Epithelial cell of proximal tubule (primary cell): ENCODE measurements at places on chromosomes 16 and 17. TPM values are rescaled to one million over a fixed set of nuclear protein-coding genes. Genes with fewer than 3 reads are reported as not detected.
A peak's percentile ranks its signal among the peaks of the same experiment; 100 is the strongest.

The ACSM3 gene
- total RNA-seq = 3.5 and 5.9 TPM in 2 replicates

The KLHL10 gene
- total RNA-seq = not detected in 2 replicates

The CA5A gene
- total RNA-seq = not detected in 2 replicates

The RNF222 gene
- total RNA-seq = 0.12 and 0.80 TPM in 2 replicates

The ARHGAP23 gene
- total RNA-seq = 28.4 and 42.3 TPM in 2 replicates

- no peak for DNase-seq
Measured at GRCh38 chr16:67326472-67327309, at the start of the genes KCTD19 and LRRC36. KCTD19 (minus strand) TSS chr16:67326741; CDS start chr16:67326707, 34 bp downstream. LRRC36 (plus strand) TSS chr16:67326815; CDS start chr16:67326863, 48 bp downstream.

GRCh38 chr17:60933739-60934138, 256.1 kb downstream of the BCAS3 start:
- DNase-seq = no peak

- DNase-seq = no peak
Measured at GRCh38 chr16:51710186-51710585, 559.1 kb upstream of the SALL1 start.

DNA sequence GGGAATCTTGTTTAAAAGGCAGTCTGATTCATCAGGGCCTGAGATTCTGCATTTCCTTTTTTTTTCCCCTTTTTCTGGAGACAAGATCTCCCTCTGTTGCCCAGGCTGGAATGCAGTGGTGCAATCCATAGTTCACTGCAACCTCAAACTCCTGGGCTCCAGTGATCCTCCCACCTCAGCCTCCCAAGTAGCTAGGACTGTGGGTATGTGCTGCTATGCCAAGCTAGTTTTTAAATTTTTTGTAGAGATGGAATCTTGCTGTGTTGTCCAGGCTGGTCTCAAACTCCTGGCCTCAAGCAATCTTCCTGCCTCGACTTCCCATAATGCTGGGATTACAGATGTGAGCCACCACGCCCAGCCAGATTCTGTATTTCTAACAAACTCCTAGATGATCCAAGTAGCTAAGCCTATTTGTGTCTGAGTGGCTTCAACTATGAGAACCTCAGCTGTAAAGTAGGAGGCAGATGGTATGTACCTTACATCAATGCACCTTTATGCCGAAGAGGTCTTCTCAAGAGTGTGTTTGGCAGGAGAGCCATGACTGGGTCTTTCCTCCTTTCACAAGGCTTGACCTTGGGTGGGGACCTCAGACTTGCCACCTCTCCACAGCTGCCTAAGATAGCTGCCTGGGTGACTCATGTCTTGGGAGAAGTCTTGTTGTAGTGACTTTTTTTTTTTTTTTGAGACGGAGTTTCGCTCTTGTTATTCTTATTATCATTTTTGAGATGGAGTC, 10.9 kb downstream of the LDAF1 start:
- DNase-seq = no peak

- peak; percentile 77 for DNase-seq
Measured at GRCh38 chr16:19860166-19861041, 24.2 kb downstream of the GPRC5B start.

DNA sequence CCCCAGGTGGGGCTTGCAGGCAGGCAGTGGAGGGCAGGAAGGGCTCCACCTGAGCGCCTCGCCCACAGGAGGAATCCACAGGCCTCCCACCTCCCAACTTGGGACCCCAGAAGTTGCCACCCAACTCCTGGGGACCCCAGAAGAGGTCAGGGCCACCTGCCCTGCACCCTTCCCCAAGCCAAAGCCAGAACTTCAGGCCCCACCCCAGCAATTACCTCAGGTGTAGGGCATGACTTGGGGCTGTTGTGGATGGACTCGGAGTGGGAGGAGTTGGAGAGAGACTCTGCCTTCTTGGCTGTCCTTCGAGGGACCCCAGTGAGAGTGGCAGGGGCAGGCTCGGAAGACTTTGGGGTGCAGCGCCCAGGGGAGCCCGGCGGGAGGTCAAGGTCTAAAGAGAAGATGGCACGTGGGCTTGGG, 10.5 kb downstream of the TSPOAP1 start:
- DNase-seq = no peak

- no peak for DNase-seq
Measured at GRCh38 chr16:84790301-84790700, 29.5 kb upstream of the CRISPLD2 start.

DNA sequence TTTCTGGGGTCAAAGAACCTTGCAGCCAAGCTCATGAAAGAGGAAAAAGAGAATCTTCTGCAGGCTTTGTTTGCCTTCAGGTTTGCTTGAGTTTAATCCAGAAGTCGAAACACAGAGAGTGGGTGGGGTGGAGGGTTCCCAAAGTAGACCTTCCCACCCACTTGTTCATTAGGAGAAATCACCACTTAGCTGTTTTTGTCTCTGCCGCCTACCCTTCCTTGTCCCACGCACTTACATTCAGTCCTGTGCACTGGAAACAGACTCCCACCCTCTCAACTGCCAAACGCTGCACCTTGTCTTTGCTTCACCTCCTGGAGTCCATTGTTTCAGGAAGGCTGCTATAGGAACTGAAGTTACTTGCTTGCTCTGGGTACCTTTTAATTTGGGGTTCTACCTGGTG, 38.6 kb upstream of the RBFOX1 start:
- DNase-seq = no peak

DNA sequence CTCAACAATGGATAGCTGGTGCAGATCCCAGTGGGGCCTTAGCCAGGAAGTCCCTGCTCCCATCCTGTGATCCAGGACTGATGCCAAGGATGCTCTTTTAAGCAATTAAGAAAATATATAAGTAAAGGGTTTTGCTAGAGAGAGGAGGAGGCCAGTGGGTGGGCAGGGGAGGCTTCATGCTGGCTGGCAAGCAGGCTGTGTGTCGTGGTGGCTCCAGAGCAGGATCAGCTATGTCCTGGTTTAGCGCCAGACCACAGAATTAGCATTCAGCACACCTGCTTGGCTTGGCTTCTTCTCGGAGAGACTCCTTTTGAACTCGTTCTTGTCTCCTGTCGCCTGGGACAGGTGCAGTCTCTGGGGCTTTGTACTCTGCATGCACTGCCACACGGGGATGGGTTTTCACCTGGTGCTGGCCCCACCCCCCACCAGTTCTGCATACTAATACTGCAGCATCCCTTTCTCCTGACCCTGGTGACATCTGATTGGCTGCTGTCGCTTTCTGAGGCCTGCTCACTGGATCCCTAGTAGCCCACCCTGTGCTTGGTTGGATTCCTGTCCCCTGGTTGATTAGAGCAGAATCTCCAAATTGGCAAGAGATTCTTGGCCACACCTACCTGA, 66.1 kb downstream of the PLD6 start:
- DNase-seq = no peak
